Effector CD4-positive, alpha-beta T cell (primary cell): ENCODE measurements at places on chromosomes 7 and 10.

DNA sequence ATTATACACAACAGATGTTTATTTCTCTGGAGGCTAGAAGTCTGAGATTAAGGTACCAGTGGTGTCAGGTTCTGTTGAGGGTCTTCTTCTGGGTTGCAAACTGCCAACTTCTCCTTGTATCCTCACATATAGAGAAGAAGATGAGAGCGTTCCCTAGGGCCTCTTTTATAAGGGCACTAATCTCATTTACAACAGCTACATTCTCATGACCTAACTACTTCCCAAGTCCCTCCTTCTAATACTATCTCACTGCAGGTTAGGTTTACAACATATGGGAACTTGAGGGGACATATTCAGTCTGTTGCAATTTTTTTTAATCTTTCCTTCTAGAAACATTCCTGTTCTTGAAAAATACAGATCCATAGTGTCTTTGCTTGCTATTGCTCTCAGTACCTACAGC is 18.3 kb upstream of the FAM3C start:
- no peak for DNase-seq

- no peak for DNase-seq
Measured at GRCh38 chr10:97685395-97685958, 1.6 kb downstream of the AVPI1 start.

GRCh38 chr10:17229016-17229716 is 1.1 kb downstream of the VIM start:
- DNase-seq = peak; percentile 79

- no peak for DNase-seq
Measured at GRCh38 chr10:123854498-123854897, 37.1 kb downstream of the CPXM2 start.

- DNase-seq = no peak
Measured at GRCh38 chr7:42932811-42933591, 825 bp downstream of the MRPL32 start.

- no peak for DNase-seq
Measured at GRCh38 chr10:18246967-18247366, 106.7 kb downstream of the CACNB2 start.

DNA sequence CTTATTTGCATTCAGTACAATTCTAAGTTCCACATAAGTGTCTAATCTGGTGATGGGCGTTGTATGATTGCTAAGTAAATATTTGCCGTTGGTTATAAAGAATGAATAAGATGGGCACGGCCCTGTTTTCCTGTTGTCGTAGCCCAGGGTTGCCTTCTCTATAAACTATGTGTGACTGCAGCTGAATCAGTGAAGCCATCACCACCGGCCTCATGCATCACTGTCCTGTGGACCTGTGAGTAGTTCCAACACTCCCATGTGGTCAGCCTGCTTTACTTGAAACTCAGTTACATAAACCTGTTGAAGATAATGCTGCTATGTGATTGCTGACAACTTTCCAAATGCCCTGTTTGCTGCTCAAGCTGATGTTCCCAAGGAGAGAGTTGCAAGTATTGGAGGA is 21.6 kb upstream of the KLF6 start:
- DNase-seq = no peak

- DNase-seq = no peak
Measured at GRCh38 chr10:75071756-75072155, 39.7 kb upstream of the SAMD8 start.

DNA sequence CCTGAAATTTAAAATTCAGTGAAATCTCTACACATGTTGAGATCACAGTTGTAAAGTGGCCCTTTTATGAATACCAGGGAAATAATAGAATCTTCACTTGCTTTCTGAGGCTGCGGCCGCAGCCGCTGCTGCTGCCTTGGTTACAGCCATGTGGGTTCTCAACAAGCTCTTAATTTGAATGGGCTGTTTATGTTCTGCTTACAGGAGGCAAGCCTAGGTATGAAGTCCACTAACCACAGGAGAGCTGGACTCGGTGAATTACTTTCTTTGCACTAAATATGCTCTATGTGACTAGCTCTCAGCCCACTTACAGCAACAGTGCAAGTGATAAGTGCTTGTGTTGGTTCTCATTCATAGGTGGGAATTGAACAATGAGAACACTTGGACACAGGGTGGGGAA is 410.8 kb downstream of the SFMBT2 start:
- DNase-seq = no peak

DNA sequence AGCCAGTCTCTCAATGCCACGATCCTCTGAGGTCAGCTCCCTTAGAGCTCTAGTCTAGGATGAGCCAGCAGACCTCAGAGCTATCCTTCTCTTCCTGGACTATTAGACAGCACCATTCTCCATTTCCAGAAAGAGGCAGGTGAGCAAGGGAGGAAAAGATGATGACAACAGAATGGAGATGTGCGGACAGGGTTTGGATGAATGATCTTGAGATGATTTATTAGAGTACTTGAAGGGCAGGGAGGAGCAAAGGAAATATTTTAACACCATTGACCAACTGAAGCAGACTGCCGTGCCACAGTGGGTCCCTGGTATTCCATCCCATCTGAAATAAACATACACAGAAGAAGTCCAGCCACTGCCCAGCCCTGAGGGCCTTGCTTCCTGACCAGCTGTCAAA is 94.3 kb downstream of the CFAP58 start:
- no peak for DNase-seq

DNA sequence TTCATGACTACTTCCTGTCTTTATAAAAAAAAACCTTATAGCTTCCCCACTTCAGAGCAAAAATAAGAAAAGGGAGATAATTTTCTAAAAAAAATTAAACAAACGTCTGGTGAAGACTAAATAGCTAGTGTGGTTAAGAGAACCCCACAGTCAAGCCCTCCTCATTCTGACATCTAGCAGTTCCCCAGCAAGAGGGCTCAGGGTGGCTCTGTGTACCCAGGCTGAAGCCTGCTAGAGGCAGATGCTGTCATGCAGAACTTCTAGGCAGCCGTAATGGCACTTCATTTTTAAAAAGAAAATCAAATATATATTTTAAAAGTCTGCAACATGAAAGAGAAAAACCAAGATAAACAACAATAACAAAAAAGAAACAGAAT is 223.1 kb upstream of the KLF14 start:
- no peak for DNase-seq

- DNase-seq = no peak
Measured at GRCh38 chr7:31776616-31777015, 89.6 kb downstream of the PPP1R17 start.

GRCh38 chr10:108412323-108412722 is 1247.8 kb upstream of the SORCS1 start:
- no peak for DNase-seq

GRCh38 chr10:2610946-2611345 is 456.4 kb upstream of the PFKP start:
- DNase-seq = no peak

GRCh38 chr10:3955955-3956617 is 171.1 kb upstream of the KLF6 start:
- DNase-seq = no peak

GRCh38 chr10:73768881-73769280 is 13.0 kb upstream of the CHCHD1 start:
- DNase-seq = peak; percentile 59

- DNase-seq = no peak
Measured at GRCh38 chr7:112529521-112529920, 48.7 kb downstream of the LSMEM1 start.

- DNase-seq = no peak
Measured at GRCh38 chr7:134692344-134692705, 45.7 kb downstream of the BPGM start.

DNA sequence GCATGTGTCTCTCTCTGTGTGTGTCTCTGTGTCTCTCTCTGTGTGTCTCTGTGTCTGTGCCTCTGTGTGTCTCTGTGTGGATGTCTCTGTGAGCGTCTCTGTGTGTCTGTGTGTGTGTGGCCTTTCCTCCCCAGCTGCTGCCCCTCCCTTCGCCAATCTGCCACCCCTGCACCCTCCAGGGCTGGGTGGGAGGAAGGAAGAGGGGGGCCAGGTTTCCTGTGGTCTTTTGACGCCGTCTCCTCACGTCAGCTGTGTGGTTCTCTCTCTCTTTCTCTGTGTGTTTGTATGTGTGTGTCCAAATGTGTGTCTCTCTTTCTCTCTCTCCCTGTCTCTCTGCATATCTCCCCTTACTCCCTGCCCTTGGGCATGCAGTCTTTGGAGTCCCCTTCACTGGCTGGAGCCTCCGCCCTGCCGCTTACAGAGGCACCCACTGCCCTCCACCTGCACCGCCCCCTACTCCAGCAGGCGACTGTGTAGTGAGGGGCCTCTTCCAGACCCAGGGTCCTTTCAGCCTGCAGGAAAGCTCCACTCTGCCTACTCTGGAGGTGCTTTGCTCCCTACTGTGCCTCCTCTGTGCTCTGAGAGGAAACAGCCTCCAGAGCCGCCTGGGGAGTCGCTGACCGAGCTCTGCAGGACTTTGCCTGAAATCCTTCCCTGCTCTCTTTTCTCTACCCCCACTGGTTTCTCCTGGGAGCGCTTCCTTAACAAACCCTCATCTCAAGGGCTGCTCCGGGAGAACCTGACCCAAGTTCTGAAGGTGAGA is 44.2 kb upstream of the C10orf71 start:
- no peak for DNase-seq

GRCh38 chr10:60964257-60965235 is 20.6 kb upstream of the RHOBTB1 start:
- DNase-seq = peak; percentile 20

DNA sequence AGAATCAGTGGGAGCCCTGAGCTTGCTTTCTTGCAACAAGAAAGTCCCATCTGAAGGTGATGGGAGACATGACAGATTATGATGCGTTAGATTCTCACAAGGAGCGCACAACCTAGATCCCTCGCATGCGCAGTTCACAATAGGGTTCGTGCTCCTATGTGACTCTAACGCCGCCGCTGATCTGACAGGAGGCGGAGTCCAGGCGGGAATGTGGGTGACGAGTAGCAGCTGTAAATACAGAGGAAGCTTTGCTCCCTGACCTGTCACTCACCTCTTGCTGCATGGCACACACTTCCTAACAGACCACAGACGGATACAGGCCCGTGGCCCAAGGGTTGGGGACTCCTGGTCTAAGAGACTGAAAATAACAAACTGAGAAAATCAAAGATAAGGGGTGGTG is 1163.4 kb upstream of the AUTS2 start:
- DNase-seq = no peak

- no peak for DNase-seq
Measured at GRCh38 chr7:7438851-7439250, 96.8 kb downstream of the COL28A1 start.

DNA sequence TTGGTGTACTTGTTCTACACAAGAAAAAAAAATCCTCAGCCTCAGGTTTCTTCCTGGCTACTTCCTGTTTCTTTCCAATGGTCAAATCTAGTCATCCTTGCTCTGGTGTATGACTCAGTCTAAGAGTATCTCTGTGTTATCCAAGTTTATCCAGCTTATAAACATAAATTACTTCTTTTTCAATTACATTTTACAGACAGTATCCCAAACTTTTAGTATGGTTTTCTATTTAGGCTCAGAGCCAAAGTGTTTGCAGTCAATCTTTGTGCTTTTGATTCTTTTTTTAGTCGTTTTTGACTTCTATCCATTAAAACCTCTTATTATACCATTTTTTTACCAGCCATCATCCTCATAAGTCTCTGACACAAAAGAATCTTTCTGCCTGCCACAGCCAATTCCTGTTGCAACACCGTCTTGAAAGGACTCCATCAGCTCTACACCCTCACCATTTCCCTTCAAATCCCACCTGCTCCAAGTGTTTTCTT is 294.6 kb downstream of the PTEN start:
- DNase-seq = no peak

GRCh38 chr7:22051886-22052673 is 106.4 kb upstream of the CDCA7L start:
- no peak for DNase-seq

- DNase-seq = no peak
Measured at GRCh38 chr7:25481891-25482290, 253.6 kb upstream of the NPVF start.

DNA sequence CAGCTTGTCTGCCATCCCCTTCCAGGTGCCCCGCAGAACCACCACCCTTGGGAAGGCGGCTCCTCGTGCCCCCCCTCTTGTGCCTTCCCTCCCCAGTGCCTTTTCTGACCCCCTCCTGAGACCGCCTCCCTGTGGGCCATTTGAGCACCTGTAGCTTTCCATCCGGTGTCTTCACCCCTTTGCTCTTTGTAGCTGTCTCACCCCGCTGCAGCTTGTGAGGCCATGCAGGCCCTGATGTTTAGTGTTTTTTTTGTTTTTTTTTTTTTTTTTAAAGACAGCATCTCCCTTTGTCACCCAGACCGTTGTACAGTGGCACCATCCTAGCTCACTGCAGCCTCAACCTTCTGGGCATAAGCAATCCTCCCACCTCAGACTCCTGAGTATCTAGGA is 52.5 kb downstream of the CUX1 start:
- DNase-seq = no peak

DNA sequence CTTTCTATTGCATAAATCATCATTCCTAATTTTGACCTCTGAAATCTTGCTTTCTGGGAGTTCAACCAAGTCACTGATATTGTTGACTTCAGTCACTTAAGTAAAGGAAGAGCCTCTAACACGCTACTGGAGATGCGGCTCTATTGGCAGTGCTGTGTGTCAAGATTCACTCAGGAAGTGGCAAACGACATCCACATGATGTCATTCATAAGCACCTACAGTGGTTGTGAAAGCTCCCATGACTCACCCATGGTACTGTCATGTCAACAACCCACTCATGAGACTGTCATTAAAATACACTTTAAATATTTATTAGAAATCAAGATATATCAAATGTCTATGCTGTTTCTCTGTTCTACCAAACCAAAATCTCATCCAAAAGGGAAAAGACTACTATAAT is 52.5 kb upstream of the LHFPL3 start:
- no peak for DNase-seq

DNA sequence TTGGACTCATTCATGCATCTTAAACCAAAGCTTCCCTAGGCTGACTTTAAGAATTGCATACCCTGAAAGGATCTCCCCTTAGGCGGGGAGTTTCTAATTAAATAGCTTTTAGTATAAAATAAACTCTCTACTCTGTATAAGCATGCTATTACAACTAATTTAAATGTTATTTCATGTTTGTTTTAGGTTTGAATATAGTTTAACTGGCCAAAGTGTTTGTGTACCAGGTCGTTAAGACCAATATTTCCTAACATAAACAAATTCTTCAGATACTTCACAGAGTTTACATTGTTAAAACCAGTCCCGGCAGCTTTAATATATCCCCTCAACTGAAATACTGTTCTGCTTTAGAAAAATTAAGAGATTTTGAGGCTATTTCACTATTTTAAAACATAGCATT is 2.3 kb downstream of the GLI3 start:
- no peak for DNase-seq

DNA sequence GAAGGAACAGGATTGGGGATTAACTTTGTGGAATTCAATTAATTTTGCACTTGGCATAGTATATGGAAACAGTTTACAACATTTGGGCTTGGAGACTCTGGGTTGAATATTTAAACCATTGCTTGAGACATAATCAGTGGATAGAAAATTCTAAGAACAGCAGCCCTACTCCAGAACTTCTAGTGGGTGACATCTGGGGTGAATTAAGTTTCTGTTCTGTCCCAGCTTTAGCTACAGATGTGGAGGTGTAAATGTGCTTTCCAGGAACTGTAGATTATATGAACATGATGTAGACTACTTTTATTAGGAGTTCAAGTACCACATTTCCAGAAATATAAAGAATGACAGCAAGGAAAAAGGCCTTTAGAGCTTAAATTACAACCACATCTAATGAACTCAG is 51.9 kb upstream of the SKAP2 start:
- DNase-seq = no peak
